AG10803 (cell line): ENCODE measurements at places on chromosomes 1 and 21.

DNA sequence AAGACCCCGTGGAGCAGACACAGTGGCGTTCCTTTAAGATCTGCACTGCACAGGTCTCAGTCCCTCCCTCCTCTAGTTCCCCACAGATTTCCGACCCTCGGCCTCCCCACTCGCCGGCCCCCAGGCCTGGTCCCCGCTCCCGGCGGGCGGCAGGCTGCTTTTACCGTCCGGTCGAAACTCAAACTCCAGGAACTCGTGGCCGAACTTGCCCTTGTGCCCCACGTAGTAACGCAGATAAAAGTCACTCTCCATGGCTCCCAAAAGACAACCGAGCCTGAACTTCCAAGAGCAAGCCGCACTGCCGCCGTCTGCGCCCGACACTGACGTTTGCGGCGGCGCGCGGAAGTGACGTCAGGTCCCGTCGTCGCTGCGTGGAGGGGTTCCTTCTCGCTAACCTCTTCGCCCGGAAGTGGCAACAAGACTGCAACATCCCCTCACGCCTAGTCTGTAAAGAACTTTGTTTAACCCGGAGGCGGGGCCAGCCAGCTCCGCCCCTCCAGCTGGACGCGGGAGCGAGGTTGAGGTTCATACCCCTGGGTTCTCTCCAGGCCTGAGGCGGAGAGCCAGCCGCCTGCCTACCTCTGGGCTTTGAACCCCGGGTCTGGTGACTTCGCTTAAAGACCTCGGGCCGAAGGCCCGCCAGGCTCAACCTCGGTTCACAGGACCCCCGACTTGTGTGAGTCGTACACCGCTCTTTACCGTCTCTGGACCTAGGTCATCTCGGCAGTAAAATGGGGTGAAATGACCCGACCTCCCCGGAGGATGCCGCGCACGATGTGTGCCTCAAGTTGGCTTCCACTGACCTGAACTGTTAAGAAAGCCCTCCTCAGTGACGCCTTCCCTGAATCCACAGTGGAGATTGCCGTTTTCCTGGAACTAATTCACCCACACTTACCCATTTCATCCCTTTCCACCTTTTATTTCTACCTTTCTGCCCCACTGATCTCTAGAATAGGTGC is at the start of gene MAGOH:
TSS of gene MAGOH (minus strand) at position 322 of the 959 bp plus-strand sequence. CDS start at position 252, 70 bp downstream.
- peak; percentile 97 for DNase-seq

DNA sequence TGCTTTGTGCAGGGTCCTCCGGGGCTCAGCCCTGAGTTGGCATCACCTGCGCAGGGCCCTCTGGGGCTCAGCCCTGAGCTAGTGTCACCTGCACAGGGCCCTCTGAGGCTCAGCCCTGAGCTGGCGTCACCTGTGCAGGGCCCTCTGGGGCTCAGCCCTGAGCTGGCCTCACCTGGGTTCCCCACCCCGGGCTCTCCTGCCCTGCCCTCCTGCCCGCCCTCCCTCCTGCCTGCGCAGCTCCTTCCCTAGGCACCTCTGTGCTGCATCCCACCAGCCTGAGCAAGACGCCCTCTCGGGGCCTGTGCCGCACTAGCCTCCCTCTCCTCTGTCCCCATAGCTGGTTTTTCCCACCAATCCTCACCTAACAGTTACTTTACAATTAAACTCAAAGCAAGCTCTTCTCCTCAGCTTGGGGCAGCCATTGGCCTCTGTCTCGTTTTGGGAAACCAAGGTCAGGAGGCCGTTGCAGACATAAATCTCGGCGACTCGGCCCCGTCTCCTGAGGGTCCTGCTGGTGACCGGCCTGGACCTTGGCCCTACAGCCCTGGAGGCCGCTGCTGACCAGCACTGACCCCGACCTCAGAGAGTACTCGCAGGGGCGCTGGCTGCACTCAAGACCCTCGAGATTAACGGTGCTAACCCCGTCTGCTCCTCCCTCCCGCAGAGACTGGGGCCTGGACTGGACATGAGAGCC is 22.7 kb downstream of the COL6A1 start:
- no peak for DNase-seq

GRCh38 chr1:58409336-58409735 is 137.2 kb downstream of the OMA1 start:
- DNase-seq, result no peak

DNA sequence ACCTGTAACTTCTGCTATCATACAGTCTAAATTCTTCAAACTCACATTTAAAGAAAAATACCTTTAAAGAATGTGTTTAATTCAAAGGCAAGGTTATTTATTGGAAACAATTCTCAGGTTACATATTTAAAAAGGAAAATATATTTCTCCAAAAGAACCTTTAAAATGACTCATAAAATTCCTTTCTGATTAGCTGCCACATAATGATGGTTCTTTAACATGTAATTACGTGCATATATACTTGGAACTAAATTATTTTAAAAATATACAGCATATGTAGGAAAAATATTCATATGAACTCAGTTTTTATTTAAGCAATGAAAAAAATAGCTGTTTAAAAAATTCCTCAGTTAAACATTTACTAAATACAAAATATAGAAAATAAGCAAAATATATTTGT is 173.6 kb downstream of the COP1 start:
- DNase-seq, result no peak

GRCh38 chr1:187654635-187655034 is 825.9 kb downstream of the PLA2G4A start:
- no peak for DNase-seq

DNA sequence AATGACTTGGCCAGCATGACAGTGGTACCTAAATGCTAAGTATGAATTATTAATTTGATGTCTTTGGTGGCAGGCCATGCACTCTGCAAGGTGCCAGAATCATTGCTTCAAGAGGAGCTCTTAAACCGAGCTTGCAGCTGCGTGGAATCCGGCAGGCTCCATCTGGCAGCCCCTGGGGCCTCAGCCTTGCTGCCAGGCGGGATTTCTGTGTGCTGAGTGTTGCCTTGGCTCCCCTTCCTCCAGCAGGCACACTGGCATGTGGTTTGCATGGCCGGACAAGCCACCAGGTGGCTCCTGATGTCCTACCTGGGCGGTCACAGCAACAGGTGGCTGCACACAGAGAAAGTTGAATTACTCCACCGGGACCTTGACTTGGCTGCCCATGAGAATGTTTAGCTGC is 155.4 kb downstream of the URB2 start:
- DNase-seq, result no peak

- no peak for DNase-seq
These were observed 7.5 kb downstream of the RNF223 start for GRCh38 chr1:1066403-1067283.

GRCh38 chr1:180611016-180611930 is 20.5 kb upstream of the XPR1 start:
- no peak for DNase-seq

- DNase-seq, result peak; percentile 3
These were observed 108.9 kb downstream of the CRYAA start for GRCh38 chr21:43277481-43278351.

- DNase-seq, result no peak
These were observed 27.7 kb downstream of the C1QB start for GRCh38 chr1:22680726-22681125.

DNA sequence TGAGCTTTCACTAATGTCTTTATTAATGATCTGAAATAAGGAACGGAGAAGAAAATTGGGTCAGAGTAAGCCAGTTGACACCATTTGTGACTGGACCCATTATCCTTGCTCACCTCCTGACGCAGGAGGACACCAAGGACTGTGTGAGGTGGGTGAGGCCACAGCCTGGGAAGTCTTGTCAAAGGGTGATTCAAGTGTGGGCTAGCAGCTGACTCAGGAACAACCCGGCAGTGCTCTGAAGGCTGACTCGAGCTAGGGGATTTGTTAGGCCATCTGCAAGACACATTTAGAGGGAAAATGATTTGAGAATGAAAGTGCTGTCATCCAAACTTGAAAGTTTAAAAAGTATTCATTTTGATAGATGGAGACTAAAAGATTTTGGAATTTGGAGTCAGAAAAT is 21.2 kb downstream of the PRRX1 start:
- peak; percentile 90 for DNase-seq

- DNase-seq, result no peak
These were observed 34.1 kb upstream of the DIP2A start for GRCh38 chr21:46424621-46425020.

DNA sequence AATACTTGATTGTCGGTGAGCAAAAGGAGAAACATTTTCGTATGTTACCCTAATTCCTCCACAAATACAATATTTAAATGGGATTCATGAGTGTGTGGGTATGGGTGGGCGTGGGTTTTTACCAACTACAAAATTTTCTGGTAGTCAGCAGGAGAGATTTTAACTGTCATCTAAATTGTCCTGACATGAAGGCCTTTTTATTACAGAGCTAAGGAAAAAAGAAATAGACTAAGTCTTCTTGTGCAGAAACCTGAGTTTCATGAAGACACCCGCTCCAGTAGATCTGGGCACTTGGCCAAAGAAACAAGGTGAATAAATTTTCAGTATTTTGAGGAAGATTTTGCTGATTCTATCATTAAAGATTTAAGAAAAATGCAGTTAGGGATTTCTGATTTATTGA is 752 bp downstream of the RGS18 start:
- no peak for DNase-seq
